Activated gamma-delta T cell (primary cell): ENCODE measurements at places on chromosomes 2 and 18.

DNA sequence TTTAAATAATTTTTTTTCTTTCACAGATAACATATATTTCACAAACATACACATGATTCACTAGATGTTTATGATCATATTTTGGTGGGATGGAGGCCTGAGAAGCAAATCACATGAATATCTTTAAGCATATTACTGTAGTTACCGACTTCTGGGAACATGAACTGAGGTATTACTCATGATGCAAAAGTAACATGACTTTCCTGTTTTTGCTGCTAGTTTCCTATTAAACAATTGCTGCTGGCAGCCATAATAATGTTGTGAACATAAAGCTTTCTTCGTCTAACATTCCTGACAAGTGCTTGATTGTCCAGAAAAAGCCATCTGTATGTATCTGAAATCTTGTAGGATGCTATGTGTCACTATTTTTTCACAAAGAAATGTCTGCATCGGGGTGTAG lies 145.4 kb downstream of the MTX2 start:
- DNase-seq: no peak

DNA sequence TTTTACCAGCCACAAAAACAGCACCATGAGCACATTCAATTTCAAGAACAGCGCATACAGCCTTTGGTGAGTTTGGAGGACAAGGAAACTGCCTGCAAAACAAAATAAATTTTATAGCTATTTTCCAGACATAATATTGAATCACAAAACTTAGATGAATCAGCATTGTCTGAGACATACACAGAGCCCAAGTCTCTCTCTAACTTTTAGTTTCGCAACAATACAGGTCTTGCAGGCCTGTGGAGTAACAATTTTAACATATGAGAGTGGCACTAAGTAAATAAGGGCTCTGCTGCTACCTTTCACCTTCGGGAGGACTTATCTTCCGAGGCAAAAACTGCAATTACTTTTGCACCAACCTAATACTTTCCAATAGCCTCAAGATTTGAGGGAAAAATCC lies 56.1 kb upstream of the PEX13 start:
- no peak for DNase-seq

DNA sequence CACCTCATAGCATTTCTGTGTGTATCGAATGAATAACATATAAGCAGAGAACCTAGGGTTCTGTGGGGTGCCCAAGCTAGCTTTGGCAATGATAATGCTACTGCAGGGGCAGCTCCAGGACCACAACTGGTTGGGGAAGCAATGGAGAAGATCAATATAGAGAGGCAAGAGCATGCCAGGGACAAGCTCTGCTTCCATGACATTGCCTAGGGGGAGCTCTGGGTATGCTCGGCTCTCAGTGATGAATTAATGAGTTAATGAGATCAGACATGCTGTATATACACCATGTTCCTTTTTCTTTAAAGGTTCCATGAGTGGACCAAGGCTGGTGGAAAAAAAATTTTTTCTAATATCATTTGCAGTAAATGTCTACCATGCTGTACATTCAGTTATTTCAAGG lies 618.4 kb downstream of the BCL11A start:
- DNase-seq: no peak

GRCh38 chr2:240395896-240396622 lies 39.4 kb upstream of the GPC1 start:
- no peak for DNase-seq

DNA sequence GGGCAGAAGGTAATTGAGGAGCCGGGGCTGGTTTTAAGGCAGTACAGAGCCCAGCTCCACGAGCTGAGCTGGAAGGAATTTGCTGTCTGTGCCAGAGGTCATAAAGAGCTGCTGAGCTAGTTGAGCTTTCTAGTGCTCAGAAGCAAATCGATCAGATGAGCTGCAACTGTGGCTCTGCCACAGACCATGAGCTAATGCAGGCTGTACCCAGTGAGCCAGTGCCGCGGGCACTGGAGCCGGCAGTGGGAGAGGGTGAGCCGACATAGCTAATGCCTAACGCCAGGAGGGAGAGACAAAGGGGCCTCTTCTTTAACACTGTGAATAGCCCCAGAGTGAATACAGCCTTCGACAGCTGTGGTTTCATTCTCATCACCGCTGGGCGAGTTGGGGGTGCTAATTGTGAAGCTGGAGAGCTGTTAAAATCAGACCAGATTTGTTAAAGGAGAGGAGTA lies 410.1 kb upstream of the TCF4 start:
- no peak for DNase-seq

- no peak for DNase-seq
Measured at GRCh38 chr2:68835621-68836020, 35.6 kb downstream of the BMP10 start.

- no peak for DNase-seq
Measured at GRCh38 chr2:174771631-174772471, 7.6 kb upstream of the CHRNA1 start.

DNA sequence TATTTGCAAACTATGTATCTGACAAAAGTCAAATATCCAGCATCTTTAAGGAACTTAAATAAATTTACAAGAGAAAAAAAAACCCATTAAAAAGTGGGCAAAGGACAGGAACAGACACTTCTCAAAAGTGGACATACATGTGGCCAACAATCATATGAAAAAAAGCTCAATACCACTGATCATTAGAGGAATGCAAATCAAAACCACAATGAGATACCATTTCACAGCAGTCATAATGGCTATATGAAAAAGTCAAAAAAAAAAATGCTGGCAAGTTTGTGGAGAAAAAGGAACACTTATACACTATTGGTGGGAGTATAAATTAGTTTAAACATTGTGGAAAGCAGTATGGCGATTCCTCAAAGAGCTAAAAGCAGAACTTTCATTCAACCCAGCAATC lies 130.3 kb upstream of the LHCGR start:
- DNase-seq: no peak

- no peak for DNase-seq
Measured at GRCh38 chr2:45889053-45889452, 237.6 kb downstream of the PRKCE start.

GRCh38 chr2:191565647-191566198 lies 112.2 kb upstream of the NABP1 start:
- no peak for DNase-seq

DNA sequence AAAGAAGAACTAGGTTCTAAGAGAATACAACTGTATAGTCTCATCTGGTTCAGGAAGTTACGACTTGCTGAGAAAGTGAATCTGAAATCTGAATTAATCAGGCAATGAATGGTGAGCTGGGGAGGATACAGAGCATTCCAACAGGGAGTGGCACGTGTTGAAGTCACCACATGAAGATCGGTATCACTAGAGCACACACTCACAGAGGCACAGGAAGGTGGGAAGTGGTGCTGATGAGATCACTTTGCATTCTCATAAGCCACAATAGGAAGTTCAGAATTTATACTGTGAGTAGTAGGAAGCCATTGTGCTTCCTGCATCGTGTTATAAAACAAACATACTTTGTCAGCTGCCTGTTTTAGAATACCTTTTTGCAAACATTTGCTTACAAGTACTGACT lies 615.0 kb upstream of the DDX18 start:
- DNase-seq: no peak

DNA sequence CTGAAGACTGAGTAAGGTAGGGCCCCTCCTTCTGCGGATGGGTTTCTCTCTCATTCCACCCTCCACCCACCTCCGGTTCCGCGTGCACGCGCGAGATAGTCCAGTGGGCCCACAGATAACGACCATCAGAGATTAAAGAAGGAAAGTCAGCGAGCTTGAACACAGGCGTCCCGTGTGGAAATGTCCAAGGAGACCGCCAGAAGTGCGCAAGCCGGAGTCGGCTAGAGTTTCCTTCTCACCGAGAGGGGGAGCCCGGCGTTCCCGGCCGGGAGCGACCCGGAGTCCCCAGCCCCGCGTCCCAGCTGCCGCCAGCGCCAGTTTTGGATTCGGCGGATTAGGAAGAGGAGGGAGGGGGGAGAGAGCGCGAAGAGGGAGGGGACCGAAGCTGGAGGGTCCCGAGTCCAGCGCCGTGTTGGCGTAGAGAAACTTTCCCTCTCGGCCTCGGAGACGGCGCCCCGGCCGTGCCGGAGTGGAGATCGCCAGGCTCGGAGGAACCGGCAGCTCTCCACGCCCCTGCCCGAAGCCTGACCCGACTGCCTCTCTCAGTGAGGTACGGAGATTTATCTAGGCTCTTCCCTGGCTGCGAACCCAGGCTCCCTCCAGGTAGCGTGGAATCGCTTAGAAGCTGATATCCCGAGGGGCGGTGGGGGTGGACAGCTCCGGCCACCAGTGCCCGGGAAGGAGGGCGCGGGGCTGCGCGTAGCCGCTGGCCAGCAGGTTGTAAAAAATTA lies at the start of gene GULP1:
Gene GULP1 (plus strand): TSS at position 258 of the 731 bp plus-strand sequence. CDS start 185,829 bp downstream, outside the sequence.
- peak; percentile 5 for DNase-seq

DNA sequence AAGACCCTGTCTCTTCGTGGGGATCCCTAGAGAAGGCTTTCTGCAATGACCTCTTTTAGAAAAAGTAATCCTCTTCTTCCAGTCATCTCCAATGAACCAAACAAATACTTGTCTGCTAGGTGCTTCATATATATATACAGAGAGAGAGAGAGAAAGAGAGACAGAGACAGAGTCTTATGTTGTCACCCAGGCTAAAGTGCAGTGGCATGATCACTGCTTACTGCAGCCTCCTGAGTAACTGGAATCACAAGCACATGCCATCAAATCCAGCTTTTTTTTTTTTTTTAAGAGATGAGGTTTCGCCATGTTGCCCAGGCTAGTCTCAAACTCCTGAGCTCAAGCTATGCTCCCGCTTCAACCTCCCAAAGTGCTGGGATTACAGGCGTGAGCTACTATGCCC lies 18.6 kb upstream of the PKDCC start:
- DNase-seq: no peak

GRCh38 chr2:158825021-158825420 lies 29.9 kb downstream of the DAPL1 start:
- DNase-seq: no peak

DNA sequence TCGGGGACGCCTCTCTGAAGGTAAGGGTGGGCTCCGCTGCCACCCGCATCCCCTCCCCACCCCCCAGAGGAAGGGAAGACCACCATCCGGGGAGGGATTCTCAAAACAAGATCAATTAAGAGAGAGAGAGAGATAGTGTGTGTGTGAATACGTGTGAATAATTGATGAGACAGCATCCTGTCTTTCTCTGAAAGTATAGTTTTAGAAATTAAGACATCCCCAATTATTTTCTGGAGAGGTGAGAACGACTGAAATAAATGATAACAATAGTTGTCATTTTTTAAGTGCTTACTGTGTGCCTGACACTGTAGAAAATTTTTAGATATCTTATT lies 751 bp downstream of the IL18R1 start:
- DNase-seq: no peak

DNA sequence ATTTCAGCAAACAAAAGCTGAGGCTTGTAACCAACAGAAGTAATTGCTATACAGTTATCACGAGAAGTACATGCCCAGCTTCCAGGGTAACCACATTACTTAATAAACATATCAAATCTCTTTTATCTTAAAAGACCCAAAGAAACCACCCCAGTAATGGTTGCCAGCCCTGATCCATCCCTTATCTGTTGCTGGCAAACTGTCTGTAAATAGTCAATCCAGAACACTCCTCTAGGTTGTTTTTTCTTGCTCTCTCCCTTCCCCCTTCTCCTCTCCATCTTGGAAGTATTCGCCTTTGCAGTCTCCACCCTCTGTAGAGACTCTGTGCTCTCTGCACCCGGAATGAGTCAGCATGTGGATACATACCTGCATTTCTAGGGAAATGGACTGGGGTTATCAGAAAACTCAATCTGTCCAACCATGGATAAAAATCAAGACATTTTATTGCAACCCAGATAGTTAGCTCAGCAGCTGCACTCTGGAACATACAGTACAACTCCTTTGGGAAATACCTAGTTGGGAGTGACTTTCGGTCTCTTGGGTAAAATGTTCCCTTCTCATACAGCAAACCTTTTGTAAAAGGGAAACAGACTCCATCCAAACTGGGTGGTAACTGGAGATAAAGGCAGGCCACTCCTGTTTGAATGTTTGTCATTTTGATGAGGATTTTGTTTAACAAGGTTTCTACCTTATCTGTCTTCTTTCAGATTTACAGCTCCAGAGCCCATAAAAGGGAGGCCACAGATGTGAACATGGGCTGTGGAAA lies 123.5 kb upstream of the FOSL2 start:
- no peak for DNase-seq

GRCh38 chr18:6718267-6718666 lies 11.2 kb upstream of the ARHGAP28 start:
- no peak for DNase-seq

GRCh38 chr2:199742884-199743283 lies 108.1 kb downstream of the FTCDNL1 start:
- DNase-seq: no peak

DNA sequence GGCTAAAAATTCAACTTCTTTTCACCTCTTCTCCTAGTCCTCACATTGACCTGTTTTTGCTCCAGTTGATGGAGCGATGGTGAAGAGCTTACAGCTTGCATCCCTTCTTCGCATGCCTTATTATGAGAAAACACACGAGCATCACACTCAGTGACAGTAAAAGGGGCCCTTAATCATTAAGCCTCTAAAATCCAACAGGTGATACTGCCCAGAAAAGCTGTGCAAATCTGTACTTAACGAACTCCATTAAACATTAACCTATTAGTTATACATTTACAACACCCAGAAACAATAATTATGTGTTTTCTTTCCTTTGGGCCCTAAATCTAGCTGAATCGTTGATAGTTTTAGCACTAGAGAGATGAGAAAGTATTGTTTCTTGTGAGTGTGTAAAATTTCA lies 54.8 kb downstream of the LAMA1 start:
- no peak for DNase-seq

DNA sequence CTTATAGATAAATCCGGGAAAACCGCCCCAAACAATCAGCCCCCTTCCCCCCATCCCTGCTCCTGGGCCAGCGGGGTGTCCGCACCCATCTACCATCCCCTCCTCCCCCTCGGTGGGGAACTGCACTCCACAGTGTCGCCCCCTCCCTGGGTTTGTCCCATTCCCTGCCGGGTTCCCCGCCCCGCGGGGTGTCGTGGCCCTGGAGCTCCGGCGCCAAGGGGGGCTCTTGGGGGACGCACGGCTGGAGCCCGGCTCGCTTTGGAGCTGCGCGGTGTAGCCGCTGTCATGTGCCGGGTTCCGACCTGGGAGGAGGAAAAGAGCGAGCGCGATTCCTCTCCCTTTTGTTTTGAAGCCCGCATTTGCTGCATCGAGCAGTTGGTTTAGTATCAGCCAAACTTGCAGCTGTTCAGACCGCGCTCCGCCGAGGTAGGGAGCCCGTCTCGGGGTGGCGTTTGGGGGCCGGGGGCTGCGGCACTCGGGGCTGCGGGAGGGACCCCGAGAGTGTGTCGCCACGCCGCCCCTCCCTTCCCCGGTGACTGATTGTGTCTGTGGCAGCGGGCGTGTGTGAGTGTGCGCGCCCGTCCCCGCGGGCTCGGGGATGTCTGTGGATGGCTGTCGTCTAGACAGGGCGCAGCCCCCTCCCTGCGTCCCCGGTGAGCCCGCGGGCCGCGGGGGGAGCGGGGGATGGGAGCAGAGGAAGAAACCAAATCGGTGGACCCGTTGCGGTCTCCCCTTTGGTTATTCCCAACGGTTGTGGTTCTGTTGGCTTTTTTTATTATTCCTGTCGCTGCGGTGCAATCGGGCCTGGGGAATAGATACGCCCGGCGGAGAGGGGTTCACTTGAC lies 797 bp downstream of the CTIF start:
- DNase-seq: peak; percentile 18

- DNase-seq: no peak
Measured at GRCh38 chr2:138060301-138060635, 96.0 kb downstream of the HNMT start.
